ENCODE measurements at places on chromosomes 2 and 18. TPM values are rescaled to one million over a fixed set of nuclear protein-coding genes. Genes with fewer than 3 reads are reported as not detected.

- H3K4me3 ChIP-seq = no peak overlapping the region
- H3K36me3 ChIP-seq = no peaks in the 10 kb centered on the region
- DNase-seq = no peak
- no peaks in the 10 kb centered on the region for H3K4me1 ChIP-seq
- no peak overlapping the region for H3K27ac ChIP-seq
Measured at GRCh38 chr18:80176334-80177073, 67.4 kb downstream of the ADNP2 start.

DNA sequence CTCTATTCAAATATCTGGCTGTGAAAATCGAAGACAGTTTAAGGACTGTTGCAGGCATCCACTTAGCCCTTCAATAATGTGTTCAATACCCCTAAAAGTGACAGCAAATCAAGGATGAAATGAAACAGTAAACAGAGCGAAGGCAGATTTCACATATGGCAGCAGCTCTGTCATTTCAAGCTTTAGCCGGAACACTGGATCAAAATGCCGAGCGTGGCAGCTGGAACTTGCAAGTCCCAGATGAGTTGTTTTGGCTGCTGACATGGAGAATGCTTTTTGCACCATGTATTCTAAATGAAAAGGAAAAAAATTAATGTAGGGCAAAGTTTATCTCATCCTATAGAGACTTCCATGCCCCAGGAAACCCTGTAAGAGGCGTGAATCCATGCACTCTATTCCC is 18.0 kb downstream of the LRRC30 start:
- H3K36me3 ChIP-seq = no peaks in the 10 kb centered on the region
- no peaks in the 10 kb centered on the region for H3K4me1 ChIP-seq
- no peak for DNase-seq
- no peak overlapping the region for H3K4me3 ChIP-seq

- no peaks in the 10 kb centered on the region for H3K4me1 ChIP-seq
- DNase-seq = no peak
- H3K36me3 ChIP-seq = no peaks in the 10 kb centered on the region
- H3K27me3 ChIP-seq = no peaks in the 10 kb centered on the region
- no peak overlapping the region for H3K27ac ChIP-seq
Measured at GRCh38 chr2:82508702-82509101, 1950.4 kb downstream of the SUCLG1 start.

The ADI1 gene
- 32.6 TPM for total RNA-seq

- H3K27ac ChIP-seq = no peak overlapping the region
- no peaks in the 10 kb centered on the region for H3K27me3 ChIP-seq
- no peak for DNase-seq
- H3K4me3 ChIP-seq = no peak overlapping the region
- H3K4me1 ChIP-seq = peaks cover 8% of the 10 kb centered on the region
- H3K36me3 ChIP-seq = no peaks in the 10 kb centered on the region
Measured at GRCh38 chr2:215654148-215654819, 218.4 kb upstream of the FN1 start.

DNA sequence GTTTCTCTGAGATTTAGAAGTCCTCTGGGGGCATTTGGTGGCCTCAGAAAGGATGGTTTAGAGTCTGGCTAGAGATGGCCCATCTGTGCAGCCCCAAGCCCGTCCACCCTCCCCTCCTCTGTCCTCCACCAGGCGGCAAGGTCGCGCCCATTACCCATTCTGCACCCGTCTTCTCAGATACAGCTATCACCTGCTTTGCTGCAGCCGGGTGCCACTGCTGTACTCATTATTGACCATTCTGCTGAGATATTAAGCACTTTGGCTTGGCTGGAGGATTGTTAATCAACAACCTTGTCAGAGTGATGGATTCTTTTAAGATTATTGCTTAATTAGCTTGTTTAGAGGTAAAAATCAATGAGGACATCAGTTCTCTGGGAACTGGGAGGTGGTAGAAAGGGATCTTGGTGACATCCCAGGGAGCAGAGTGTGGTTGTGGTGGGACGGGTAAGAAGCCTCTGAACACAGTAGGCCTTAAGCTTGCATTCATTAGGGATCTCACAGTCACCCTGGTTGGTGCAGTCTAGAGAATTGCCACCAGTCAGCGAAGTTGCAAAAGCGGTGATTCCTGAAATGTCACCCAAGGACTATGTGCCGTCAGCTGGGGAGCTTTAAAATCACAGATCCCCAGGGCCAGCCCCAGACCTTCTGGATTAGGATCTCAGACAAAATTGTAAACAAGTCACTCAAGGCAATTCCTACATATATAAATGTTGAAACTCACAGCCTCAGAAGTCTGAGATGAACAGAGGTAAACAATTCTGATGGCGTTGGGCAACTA is 90.9 kb downstream of the CAPN13 start:
- H3K27ac ChIP-seq = no peak overlapping the region
- no peak overlapping the region for H3K4me3 ChIP-seq
- no peaks in the 10 kb centered on the region for H3K27me3 ChIP-seq
- no peaks in the 10 kb centered on the region for H3K36me3 ChIP-seq

- DNase-seq = no peak
- H3K27me3 ChIP-seq = no peaks in the 10 kb centered on the region
- H3K36me3 ChIP-seq = peaks cover 19% of the 10 kb centered on the region
Measured at GRCh38 chr2:130391872-130392670, 36.2 kb downstream of the PTPN18 start.

All from Calu3 (cell line).